ENCODE measurements at places on chromosomes 4 and X. TPM values are rescaled to one million over a fixed set of nuclear protein-coding genes. Genes with fewer than 3 reads are reported as not detected.

- peak within 1 kb of the TSS; percentile 46 for H3K4me3 ChIP-seq
- H3K36me3 ChIP-seq = no peaks in the 10 kb centered on the region
- no peak within 1 kb of the TSS for H3K27ac ChIP-seq
- H3K27me3 ChIP-seq = peaks cover 24% of the 10 kb centered on the region
- H3K4me1 ChIP-seq = no peaks in the 10 kb centered on the region
- peak; percentile 63 for DNase-seq
Measured at GRCh38 chrX:101078716-101079598, at the start of gene TMEM35A. TMEM35A (plus strand) TSS chrX:101078879; CDS start chrX:101079003, 124 bp downstream.

- H3K27ac ChIP-seq = no peak overlapping the region
- H3K27me3 ChIP-seq = no peaks in the 10 kb centered on the region
- no peaks in the 10 kb centered on the region for H3K4me1 ChIP-seq
- peak; percentile 94 for DNase-seq
- no peak overlapping the region for H3K4me3 ChIP-seq
- no peaks in the 10 kb centered on the region for H3K36me3 ChIP-seq
Measured at GRCh38 chr4:143667461-143667860, 33.0 kb downstream of the FREM3 start.

DNA sequence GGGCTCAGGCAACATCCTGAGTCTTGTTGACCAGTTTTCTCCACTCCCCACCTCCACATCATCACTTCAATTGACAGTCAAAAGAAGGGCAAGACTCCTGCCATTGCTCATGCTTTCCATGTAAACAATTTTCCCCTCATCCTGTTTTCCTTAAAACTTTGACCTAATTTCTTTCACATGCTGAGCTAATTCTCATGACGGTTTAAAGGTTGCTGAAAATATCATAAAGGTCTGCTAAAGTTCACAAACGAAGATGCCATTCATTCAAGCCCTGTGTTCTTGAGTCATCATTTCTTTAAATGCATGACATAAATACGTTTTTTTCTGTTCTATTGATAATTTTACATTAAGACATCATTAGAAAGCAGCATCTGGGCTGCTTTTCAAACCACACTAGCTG lies 353.9 kb downstream of the NKX6-1 start:
- H3K27ac ChIP-seq = no peak overlapping the region
- H3K4me1 ChIP-seq = no peaks in the 10 kb centered on the region
- H3K36me3 ChIP-seq = no peaks in the 10 kb centered on the region
- no peak overlapping the region for H3K4me3 ChIP-seq

- no peaks in the 10 kb centered on the region for H3K27me3 ChIP-seq
- DNase-seq = no peak
- H3K4me1 ChIP-seq = no peaks in the 10 kb centered on the region
- H3K27ac ChIP-seq = no peak overlapping the region
- no peaks in the 10 kb centered on the region for H3K36me3 ChIP-seq
- H3K4me3 ChIP-seq = no peak overlapping the region
Measured at GRCh38 chr4:185999207-185999606, 69.7 kb upstream of the TLR3 start.

GRCh38 chr4:87853108-87853507 lies 20.3 kb downstream of the MEPE start:
- no peak overlapping the region for H3K4me3 ChIP-seq
- H3K27me3 ChIP-seq = no peaks in the 10 kb centered on the region
- no peaks in the 10 kb centered on the region for H3K36me3 ChIP-seq
- H3K4me1 ChIP-seq = peaks cover 2% of the 10 kb centered on the region
- peak; percentile 75 for DNase-seq
- H3K27ac ChIP-seq = no peak overlapping the region

Gene ZNF827
- 13.6 TPM for total RNA-seq

Gene HERC5
- 1.8 TPM for total RNA-seq

All from muscle of leg (tissue), 16 donors.